Left forelimb (tissue), 1 donor: ENCODE measurements at places on chromosomes 16 and 17.
A peak's percentile ranks its signal among the peaks of the same experiment; 100 is the strongest.

- no peak for DNase-seq
These were observed 1.3 kb downstream of the RILP start for GRCh38 chr17:1648173-1648962.

DNA sequence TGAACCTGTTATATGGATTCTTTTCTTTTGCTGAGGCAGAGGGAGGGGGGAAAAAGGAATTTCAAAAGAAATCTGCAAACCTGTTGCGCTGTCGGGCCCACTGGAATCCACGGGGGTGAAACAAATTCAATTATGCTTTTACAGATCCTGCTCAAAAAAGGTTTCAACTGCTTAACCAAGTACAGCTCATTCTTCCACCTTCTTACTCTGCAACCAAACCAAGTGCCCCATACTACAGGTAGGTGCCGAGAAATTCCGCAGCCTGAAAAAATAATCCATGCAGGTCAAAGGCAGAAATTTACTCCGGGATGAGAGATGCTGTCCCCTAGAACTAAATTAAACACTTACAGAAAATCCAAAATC lies 416 bp downstream of the RNF43 start:
- no peak for DNase-seq

DNA sequence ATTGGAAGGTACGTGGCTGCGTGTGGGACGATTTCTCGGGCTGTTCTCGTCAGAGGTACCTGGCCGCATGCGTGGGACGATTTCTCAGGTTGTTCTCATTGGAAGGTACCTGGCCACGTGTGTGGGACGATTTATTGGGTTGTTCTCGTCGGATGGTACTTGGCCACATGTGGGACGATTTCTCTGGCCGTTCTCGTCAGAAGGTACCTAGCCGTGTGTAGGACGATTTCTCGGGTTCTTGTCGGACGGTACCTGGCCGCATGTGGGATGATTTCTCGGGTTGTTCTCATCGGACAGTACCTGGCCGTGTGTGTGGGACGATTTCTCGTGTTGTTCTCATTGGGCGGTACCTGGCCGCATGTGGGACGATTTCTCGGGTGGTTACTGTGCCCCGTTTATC lies 50.1 kb upstream of the GNG13 start:
- DNase-seq, result no peak

- no peak for DNase-seq
These were observed 14.4 kb downstream of the SYCE1L start for GRCh38 chr16:77213542-77214106.

GRCh38 chr16:29807426-29808218 lies 1.3 kb downstream of the MAZ start:
- peak; percentile 93 for DNase-seq

- DNase-seq, result no peak
These were observed 19.2 kb upstream of the ABAT start for GRCh38 chr16:8655184-8655717.

DNA sequence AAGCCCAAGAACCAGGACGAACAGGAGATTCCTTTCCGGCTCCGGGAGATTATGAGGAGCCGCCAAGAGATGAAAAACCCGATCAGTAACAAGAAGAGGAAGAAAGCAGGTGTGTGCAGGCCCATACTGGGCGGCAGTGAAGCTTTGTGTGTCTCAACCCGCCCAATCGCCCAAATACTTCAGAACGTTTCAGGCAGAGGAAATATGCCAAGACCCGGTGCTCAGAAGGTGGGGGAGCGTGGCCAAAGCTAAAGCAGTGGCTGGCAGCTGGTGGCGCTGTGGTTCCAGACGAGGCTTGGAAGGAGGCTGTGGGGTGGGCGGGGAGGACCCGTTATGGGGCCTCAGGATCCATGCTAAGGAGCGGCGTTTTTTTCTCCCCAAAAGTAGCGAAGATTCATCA lies 1.2 kb downstream of the CCDC137 start:
- no peak for DNase-seq

- no peak for DNase-seq
These were observed 16.5 kb downstream of the CNTNAP1 start for GRCh38 chr17:42698736-42699414.
